Mesangial cell (primary cell): ENCODE measurements at places on chromosomes 16 and 17. TPM values are rescaled to one million over a fixed set of nuclear protein-coding genes. Genes with fewer than 3 reads are reported as not detected.

The AOC2 gene
- 0.65 and 0.89 TPM in 2 replicates for total RNA-seq

The OTOA gene
- under 0.01 TPM in 1 of 2 replicates, not detected in the other for total RNA-seq

The CLUH gene
- 82.5 and 98.7 TPM in 2 replicates for total RNA-seq

The ZNF469 gene
- 8.5 and 11.7 TPM in 2 replicates for total RNA-seq

The KRT24 gene
- not detected in 2 replicates for total RNA-seq
